ENCODE measurements at places on chromosomes 3 and 15. TPM values are rescaled to one million over a fixed set of nuclear protein-coding genes. Genes with fewer than 3 reads are reported as not detected.

DNA sequence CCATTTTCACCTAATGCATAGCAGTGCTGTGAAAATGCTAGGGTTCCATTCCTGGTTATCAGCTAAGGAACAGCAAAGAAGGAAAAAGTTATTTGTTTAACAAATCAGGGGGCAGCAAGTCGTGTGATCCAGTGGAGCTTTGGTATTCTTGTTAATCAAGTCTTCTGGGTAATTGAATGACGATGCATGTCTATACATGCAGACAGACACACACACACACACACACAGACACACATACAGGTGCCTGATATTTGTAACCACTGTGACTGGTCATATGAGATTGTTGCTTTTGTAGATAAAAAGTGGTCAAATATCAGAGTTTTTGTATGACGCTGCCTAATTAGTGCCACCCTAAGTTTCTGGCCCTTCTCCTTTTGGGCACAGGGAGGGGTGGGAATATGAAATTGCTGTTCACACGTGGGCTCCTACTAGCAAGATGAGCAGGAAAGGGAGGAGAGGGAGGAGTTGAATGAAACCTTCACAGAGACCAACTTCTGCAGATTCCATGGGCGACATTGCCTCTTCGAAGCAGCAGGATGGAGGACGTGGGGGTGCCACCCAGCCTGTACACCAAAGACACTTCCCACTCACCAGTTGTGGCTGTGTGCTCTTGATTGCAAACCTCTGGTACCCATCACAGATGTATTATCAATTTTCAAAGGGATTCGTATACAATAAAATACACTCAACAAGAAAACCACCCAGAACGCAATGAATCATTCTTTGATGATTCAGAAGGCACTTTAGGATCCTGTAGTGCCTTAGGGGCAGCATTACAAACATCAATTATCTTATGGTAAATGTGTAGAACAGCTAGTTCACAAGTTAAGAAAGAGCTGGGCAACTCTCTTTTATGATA, 281.9 kb upstream of the ICE2 start:
- no peak for DNase-seq

Gene PRKAR2A
- total RNA-seq = 66.2 TPM

DNA sequence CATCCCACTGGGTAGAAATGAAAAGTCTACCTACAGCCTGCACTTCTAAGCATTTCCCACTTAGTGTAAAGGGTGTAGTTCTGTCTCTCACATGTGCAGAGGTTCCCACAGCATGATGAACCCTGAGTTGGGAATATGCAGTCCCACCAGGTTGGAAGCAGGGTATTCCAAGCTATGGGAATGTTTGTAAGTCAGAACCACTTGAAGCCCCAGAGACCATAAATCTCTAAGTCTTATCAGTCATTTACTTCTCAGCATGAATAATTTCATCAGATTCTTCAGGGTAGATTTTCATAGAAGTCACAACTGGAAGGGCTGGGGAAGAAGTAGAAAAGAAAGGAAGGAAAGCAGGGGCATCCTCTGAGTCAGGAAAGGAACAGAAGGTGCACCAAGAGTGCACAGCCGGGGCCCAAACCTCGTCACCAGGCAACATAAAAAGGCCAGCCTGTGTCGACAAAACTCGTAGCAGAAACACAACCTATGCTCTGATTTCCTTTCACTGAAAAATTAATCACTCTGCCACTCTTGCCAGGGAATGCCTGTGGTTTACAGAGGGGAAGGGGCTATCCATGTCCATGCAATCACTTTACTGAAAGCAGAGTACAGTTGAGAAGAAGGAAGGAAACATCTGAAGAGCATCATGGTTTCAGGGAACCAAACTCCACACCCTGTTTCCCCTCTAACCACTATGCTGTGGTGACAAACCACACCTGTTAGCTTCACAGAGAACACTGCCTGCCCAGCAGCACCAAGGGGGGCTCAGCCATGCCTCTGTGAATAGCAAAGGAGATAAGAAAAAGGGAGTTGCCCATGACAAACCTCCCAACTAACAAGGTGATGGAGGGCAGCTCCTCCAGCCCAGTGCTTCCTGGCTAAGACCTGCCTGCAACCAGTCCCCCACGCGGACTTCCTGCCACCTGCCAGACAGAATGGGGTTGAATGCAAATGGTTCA, 40.5 kb downstream of the SH3BP5 start:
- no peak for DNase-seq

Gene CD80
- total RNA-seq = not detected

Gene GUCA1C
- total RNA-seq = not detected

DNA sequence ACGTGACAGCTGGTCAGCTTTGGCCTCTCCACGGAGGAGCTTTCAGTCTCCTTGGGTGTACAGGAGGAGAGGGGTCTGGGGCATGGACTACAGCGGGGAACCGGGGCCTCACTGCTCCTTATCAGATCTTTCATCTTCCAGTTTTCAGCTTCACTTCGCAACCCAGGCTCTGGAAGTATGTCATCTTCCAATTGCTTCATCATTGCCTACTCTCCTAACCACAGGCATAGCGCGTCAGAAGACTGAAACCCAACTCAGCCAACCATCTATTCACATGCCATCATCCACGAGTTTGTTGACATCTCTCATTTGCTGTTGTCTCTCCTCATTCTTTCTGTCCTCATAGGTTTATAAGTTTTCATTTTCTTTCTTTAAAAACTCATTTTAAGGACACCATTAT, 119.5 kb downstream of the MYLK start:
- no peak for DNase-seq

DNA sequence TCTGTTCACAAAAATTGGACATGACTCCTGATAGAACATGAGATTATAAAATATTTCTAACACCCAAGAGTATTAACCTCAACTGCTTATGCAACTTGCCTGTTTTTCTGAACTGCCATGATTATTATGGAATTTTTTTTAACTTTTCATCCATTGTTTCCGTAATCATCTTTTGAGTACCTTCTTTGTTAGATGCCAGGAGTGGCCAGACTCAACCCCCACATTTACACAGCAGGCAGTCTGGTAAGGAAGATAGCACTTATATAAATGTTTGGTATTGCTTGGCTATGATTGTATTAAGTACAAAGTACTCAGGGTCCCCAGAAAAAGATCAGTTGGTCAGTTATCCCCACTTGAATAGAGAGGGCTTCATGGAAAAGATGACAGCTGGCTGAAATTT, 74.3 kb downstream of the CRYBG3 start:
- DNase-seq = no peak

DNA sequence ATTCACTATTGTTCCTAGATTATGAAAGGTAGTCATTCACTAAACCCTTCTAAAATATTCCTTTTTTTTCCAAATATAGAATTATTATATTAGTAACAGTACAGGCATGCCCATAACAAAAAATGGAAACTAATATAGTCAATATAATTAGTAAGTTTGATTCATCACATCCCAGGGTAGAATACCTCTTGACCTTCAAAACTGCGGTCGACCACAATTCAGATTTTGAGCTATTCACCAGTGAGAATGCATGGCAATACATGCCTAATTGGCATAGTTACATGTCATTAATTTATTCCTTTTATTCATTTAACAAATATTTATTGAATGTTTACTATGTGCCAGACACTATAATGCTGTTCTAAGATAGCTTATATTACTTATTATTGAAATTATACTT, 98.0 kb downstream of the CHL1 start:
- DNase-seq = no peak

Measured in psoas muscle (tissue), 8 donors.